Activated CD8-positive, alpha-beta T cell treated with anti-CD3 and anti-CD28 coated beads, Interleukin-2, amount 10 ng/mL, durations not matched to agents 7 days and 5 days (primary cell): ENCODE measurements at places on chromosomes 13 and 19. TPM values are rescaled to one million over a fixed set of nuclear protein-coding genes. Genes with fewer than 3 reads are reported as not detected.

The FUT2 gene
- total RNA-seq, result not detected

The RUBCNL gene
- not detected for total RNA-seq

The ARL11 gene
- total RNA-seq, result 1.9 TPM

The EXOC3L2 gene
- total RNA-seq, result not detected

The CEACAM3 gene
- not detected for total RNA-seq

The ZNF534 gene
- total RNA-seq, result not detected

The KCNC3 gene
- 0.39 TPM for total RNA-seq

The CAMSAP3 gene
- total RNA-seq, result 0.42 TPM

The ZNF529 gene
- total RNA-seq, result 13.7 TPM

The KLK3 gene
- total RNA-seq, result not detected

The FREM2 gene
- total RNA-seq, result not detected

The FBXO17 gene
- total RNA-seq, result not detected

The ALDH16A1 gene
- total RNA-seq, result 36.6 TPM

The MCEMP1 gene
- total RNA-seq, result not detected

The AKT2 gene
- 137 TPM for total RNA-seq

The VMAC gene
- 6.8 TPM for total RNA-seq

The CLDN10 gene
- total RNA-seq, result not detected

The TEX29 gene
- total RNA-seq, result not detected

The WDR62 gene
- total RNA-seq, result 43.6 TPM

The EID2B gene
- 4.1 TPM for total RNA-seq

The CCDC122 gene
- 1.3 TPM for total RNA-seq
